ENCODE measurements at places on chromosomes 16 and 17. TPM values are rescaled to one million over a fixed set of nuclear protein-coding genes. Genes with fewer than 3 reads are reported as not detected.

DNA sequence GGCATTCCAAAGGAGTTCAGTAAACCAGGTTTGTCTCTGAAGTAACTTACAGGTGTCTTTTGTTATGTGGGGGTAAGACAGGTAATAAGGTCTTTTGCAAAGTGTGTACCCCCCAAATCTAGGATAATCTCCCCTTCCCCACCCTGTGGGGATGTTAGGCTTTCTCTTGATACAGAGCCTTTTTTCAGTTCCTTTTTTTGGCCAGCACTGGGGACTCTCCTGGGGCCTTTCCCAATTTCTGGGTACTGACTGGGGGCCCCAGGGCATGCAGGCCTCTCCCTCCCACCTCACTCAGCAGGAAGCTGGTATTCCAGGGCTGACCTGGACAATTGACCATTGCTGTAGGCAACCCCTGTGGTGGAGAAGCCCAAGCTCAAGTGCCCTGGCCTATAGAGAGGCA, 84.3 kb upstream of the IRX6 start:
- H3K36me3 ChIP-seq = no peaks in the 10 kb centered on the region
- no peak for DNase-seq
- no peaks in the 10 kb centered on the region for H3K4me1 ChIP-seq
- no peaks in the 10 kb centered on the region for H3K27me3 ChIP-seq
- no peak overlapping the region for H3K27ac ChIP-seq
- H3K4me3 ChIP-seq = no peak overlapping the region

The NEUROD2 gene
- not detected for total RNA-seq

DNA sequence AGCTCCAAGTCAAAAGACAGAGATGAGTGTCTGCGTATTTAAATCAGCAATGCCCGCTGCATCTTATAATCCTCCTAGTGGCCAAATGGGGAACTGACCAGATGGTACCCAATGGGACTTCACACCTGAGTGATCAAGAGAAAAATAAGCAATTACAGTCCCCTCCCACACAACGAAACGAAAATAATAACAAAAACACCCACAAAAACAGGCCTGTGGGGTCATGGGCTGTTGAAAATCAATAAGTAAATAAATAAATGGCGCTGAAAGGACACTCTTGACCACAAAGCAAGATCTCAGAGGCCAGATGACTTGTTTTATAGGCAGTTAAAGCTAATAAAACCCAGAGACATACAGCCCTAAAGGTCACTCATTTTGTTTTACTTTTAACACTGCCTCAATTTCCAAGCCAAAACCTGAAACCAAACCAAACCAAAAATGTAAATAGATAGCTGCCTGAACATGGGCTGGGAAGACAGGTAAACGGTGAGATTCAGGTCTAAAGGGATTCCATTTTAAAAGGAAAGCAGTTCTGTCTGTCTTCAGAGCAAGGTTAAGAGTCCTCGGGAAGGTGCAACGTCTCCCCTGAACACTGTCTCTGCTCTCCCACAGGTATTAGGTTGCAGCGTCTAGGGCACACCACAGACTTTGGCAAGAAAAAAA, 1.3 kb downstream of the ZNF821 start:
- peak; percentile 83 for DNase-seq
- H3K27ac ChIP-seq = no peak overlapping the region
- no peaks in the 10 kb centered on the region for H3K27me3 ChIP-seq
- peak overlapping the region; percentile 90 for H3K4me3 ChIP-seq

DNA sequence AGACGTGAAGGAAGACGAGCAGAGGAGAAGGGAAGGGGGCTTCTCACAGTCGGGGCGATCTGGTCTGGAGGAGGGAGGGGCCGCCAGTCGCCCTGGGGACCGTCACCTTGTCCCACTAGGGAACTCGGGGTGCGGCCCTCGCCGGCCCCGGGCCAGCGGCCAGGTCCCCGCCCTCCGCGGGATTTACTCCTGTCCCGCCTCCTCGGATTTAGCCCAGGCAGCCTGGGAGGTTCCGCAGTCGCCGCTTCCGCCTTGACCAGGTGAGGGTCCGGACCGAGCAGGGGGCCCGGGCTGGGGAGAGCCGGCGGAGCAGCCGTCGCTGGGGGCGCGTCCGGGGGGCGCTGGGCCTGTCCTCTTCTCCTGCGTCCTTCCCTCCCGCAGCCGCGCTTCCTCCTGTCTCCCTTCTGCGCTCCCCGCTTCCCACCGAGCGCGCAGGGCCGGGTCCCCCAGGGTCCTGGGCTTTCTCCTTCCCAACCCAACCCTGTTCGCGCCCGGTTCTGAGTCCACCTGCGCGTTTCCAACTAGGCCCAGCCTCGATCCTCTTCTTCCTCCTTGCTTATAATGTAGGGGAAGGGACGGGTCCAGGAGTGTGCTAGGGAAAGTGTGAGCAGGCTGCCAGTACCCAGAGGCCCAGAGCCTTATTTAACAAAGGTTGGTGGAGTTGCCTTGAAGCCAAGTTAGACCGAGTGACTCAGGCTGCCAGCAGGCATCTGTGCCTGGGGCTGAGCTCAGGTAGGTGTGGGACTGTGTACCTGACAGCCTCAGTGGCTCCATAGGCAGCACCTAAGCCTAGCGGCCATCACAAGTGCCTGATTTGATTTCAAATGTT, at the start of gene TNK1:
TSS of gene TNK1 (plus strand) at position 235 of the 829 bp plus-strand sequence. CDS start 1,838 bp downstream, outside the sequence.
- no peaks in the 10 kb centered on the region for H3K36me3 ChIP-seq
- H3K4me1 ChIP-seq = peaks cover 5% of the 10 kb centered on the region
- no peak within 1 kb of the TSS for H3K4me3 ChIP-seq
- peaks cover 25% of the 10 kb centered on the region for H3K27me3 ChIP-seq

GRCh38 chr16:23027386-23027785, 121.9 kb downstream of the USP31 start:
- DNase-seq = no peak
- H3K4me1 ChIP-seq = no peaks in the 10 kb centered on the region
- no peaks in the 10 kb centered on the region for H3K27me3 ChIP-seq
- H3K4me3 ChIP-seq = no peak overlapping the region
- H3K36me3 ChIP-seq = no peaks in the 10 kb centered on the region

DNA sequence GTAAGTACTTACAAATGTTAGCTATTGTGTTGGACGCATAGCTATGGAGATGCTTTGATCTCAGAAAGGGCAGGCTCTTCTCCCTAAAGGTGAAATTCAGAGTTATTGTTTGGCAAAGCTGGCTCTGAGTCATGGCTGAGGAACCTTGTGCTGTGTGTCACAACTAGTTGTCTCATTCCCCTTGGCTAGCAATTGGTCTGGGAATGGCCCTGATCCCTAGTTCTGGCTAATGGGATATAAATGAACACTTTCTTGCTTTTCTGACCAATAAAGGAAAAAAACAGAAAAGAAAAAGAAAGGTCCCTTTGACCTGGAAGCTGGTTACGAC, 210.6 kb downstream of the MAP2K4 start:
- no peaks in the 10 kb centered on the region for H3K27me3 ChIP-seq
- no peak overlapping the region for H3K4me3 ChIP-seq
- no peaks in the 10 kb centered on the region for H3K4me1 ChIP-seq
- DNase-seq = no peak

DNA sequence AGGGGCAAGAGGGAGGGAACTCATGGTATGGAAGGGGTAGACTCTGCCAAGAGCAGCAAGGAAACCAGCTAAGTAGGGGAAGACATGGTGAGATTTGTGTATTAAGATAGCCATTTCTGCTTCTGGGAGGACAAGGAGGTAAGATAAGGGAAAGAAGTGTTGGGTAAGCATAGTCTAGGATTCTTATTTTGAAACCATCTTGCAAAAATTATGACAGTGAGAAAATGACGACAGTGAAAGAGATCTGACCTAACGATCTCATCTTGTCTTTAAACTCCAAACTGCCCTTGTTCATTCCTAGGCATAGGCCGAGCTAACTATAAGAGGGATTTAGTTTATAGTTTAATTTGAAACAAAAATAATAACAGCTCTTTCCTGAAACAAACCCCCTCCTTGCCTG, 5.6 kb upstream of the RBL2 start:
- H3K4me1 ChIP-seq = no peaks in the 10 kb centered on the region
- H3K27me3 ChIP-seq = no peaks in the 10 kb centered on the region
- H3K4me3 ChIP-seq = no peak overlapping the region

GRCh38 chr17:45264988-45265387, 3.1 kb upstream of the SPATA32 start:
- H3K27ac ChIP-seq = no peak overlapping the region
- no peaks in the 10 kb centered on the region for H3K27me3 ChIP-seq
- no peak for DNase-seq
- no peak overlapping the region for H3K4me3 ChIP-seq

The OR1F1 gene
- not detected for total RNA-seq

DNA sequence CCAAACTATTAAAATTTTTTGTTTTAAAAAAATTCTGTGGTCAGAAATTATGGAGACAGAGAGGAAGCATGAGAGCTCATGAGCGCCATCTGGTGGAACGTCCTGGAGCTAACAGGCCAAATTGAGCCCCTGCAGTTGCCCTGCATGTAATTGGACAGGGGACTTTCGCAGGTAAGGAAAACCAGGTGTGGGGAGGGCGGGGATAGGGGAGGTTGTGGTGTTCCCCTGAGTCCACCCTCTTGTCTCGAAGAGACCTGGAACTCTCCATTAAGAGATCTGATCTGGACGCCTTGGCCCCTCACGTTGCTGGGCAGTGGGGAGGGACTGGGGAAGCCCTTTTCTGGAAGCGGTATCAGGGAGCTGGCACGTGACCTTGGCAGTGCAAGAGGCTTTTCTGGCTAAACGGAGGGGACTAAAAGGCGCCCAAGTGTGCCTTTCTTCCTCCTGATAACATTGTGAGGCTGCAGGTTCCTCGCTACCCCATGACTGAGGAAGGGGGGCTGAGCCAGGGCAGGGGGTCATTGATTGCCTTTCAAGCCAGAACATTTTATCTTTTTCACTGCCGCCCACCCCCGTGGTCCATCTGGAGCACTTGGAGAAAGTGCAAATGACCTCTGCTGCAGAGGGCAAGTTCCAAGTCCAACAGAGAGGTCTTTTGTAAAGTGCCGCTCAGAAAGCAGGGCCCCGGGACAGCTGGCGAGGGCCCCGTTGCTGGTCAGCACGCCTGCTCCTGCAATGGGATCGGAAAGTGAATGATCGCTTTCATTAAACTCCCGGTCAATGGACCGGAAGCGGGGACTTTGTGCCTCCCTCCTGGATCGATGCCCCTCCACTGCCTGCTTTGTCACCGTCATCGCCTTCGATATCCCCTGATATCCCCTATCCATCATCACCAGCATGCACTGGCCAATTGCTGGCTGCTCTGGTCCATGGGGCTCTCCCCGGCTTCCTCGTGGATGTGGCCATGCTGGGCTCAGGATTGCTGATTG, 18.4 kb downstream of the PDILT start:
- H3K4me3 ChIP-seq = no peak overlapping the region
- no peaks in the 10 kb centered on the region for H3K36me3 ChIP-seq
- no peaks in the 10 kb centered on the region for H3K27me3 ChIP-seq

GRCh38 chr17:45905814-45906213, 11.5 kb downstream of the MAPT start:
- no peak overlapping the region for H3K4me3 ChIP-seq
- H3K36me3 ChIP-seq = no peaks in the 10 kb centered on the region
- H3K27me3 ChIP-seq = peaks cover 7% of the 10 kb centered on the region
- no peaks in the 10 kb centered on the region for H3K4me1 ChIP-seq
- DNase-seq = no peak
- H3K27ac ChIP-seq = no peak overlapping the region

The USP31 gene
- 37.4 TPM for total RNA-seq

The CDH13 gene
- total RNA-seq = 124 TPM

GRCh38 chr17:78168903-78169793, 767 bp downstream of the SYNGR2 start:
- no peaks in the 10 kb centered on the region for H3K36me3 ChIP-seq
- peaks cover 2% of the 10 kb centered on the region for H3K4me1 ChIP-seq
- H3K27ac ChIP-seq = no peak overlapping the region
- peak; percentile 46 for DNase-seq

GRCh38 chr17:31308372-31309334, 5.2 kb downstream of the EVI2B start:
- H3K36me3 ChIP-seq = no peaks in the 10 kb centered on the region
- H3K27ac ChIP-seq = no peak overlapping the region
- peaks cover 11% of the 10 kb centered on the region for H3K4me1 ChIP-seq
- DNase-seq = no peak

GRCh38 chr16:28998837-28999236, 14.0 kb downstream of the LAT start:
- no peaks in the 10 kb centered on the region for H3K4me1 ChIP-seq
- no peak overlapping the region for H3K4me3 ChIP-seq
- no peaks in the 10 kb centered on the region for H3K36me3 ChIP-seq
- no peaks in the 10 kb centered on the region for H3K27me3 ChIP-seq

The TIMP2 gene
- total RNA-seq = 280 TPM

GRCh38 chr17:510226-510917, 157.8 kb upstream of the RPH3AL start:
- H3K27ac ChIP-seq = no peak overlapping the region
- peaks cover 2% of the 10 kb centered on the region for H3K27me3 ChIP-seq
- no peaks in the 10 kb centered on the region for H3K36me3 ChIP-seq
- H3K4me1 ChIP-seq = no peaks in the 10 kb centered on the region

The ACAP1 gene
- total RNA-seq = not detected

- no peaks in the 10 kb centered on the region for H3K36me3 ChIP-seq
- H3K4me1 ChIP-seq = no peaks in the 10 kb centered on the region
- H3K27ac ChIP-seq = no peak overlapping the region
- no peaks in the 10 kb centered on the region for H3K27me3 ChIP-seq
- H3K4me3 ChIP-seq = no peak overlapping the region
Measured at GRCh38 chr16:142405-142967, 4.0 kb upstream of the NPRL3 start.

DNA sequence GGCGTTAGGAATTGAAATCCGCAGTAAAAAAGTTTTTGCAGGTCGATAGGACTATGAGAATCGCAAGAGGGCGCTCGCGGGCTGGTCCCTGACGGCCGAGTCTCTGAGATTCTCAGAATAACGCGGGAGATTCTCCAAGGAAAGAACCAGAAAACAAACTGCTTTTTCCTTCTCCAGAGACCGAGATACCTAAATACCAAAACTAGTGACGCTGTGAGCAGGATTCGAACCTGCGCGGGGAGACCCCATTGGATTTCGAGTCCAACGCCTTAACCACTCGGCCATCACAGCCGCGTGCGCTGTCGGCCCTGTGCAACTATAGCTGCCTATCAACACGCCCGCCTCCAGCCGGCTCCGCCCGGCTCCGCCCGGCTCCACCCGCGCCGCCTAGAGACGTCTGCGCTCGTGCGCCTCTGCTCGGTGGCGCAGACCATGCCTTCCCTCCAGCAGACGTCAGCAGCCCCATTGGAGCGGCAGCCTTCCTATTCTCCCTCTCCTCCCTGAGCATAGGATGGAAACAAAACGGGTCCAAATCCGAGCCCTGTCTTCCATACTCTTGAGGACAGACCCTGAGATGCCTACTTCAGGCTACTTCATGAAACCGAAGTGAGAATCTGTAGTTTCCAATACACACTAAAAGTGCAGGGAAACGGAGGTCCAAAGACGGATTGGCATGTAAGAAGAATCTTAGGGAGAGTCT, 13.4 kb downstream of the PER1 start:
- DNase-seq = peak; percentile 98
- H3K27me3 ChIP-seq = no peaks in the 10 kb centered on the region
- peaks cover 14% of the 10 kb centered on the region for H3K4me1 ChIP-seq
- peak overlapping the region; percentile 26 for H3K4me3 ChIP-seq
- no peaks in the 10 kb centered on the region for H3K36me3 ChIP-seq

The KRT40 gene
- total RNA-seq = not detected

DNA sequence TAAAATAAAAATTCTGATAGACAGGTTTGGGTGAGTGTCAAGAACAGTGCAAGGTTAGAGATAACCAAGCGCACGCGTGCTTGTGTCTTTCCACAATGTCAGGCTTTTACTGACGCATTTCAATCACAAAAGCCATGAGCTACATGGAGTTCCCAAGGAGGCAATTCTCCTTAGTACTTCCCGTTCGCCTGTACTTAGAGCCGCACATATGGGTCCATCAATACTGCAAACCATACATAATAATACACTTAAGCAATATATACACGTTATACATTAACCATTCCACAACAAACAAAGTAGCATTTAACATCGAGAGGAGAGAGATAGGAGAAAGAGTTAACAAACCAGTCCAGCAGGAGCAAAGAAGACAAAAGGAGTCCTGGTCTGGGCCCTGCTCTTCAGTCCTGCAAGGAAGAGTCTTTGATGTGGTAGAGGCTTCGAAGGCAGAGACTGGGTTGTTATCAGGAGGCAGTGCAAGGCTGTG, 11.9 kb upstream of the GPRC5C start:
- no peaks in the 10 kb centered on the region for H3K36me3 ChIP-seq
- no peaks in the 10 kb centered on the region for H3K4me1 ChIP-seq
